Suprapubic skin (tissue), 4 donors: ENCODE measurements at places on chromosomes 12 and 14.

GRCh38 chr12:104387190-104387589 lies 69.6 kb upstream of the CHST11 start:
- DNase-seq = no peak

DNA sequence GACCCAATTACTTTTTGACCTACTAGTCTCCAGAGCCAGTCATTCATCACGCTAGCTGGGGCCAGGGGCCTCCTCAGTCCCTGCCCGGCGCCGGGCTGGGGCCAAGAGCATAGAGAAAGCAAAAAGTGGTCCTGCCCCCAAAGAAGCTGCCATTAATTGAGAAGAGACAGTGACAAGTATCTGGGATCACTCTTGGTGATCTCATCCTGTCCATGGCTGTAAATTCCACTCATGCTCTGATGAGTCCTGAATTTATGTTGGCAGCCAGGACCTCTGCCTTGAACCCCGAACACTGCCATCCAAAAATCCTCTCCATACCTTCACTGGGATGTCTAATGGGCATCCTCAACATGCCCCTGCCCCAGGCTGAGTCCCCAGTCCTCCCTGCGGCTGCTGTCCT lies 34.4 kb upstream of the DLK1 start:
- no peak for DNase-seq

- DNase-seq = no peak
These were observed 313.3 kb downstream of the DUSP6 start for GRCh38 chr12:89038831-89039512.

DNA sequence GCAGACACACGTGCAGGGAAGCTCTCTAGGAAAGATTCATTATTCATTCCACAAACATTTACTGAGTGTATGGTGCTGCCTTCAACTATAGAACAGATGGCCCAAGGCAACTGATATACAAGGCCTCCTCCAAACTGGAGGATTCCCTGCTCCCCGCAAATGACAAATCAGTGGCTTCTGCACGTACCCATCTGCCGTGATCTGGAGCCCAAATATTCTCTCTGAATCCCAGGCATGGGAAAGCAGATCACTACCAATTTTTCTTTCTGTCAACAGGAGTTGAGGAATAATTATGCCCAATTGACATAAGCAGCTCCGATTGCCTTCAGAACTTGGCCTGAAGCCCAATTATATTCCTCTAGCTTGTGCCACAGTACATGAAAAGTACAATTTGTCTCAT lies 174.2 kb upstream of the CCDC196 start:
- no peak for DNase-seq

- DNase-seq = no peak
These were observed 83.8 kb downstream of the PTPRB start for GRCh38 chr12:70553391-70553859.

DNA sequence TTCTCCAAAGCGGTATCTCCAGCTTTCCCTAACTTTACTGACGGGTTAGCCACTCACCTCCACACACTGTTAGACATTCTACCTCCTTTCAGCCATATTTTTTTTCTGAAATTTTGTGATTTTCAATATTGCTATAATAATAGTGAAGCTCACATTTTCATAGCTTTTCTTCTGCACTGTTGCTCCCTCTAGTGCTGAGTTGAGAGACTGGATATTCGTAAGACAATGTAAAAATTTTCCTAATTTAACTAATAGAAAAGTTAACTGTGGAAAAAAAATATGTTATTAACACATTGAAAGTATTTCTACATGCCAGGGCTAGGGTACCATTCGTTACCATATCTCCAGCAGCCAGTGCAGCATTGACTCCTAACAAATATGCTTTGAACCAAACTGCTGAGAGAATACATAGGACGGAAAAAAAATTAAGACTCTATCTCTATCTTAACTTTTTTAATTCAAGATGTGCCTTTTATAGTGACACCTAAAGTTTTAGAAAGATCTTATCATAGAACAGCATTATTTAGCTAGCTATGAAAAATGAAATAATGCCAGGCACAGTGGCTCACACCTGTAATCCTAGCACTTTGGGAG lies 48.7 kb upstream of the ABCC9 start:
- DNase-seq = no peak

- no peak for DNase-seq
These were observed 35.6 kb downstream of the KRT76 start for GRCh38 chr12:52741375-52742195.

- DNase-seq = no peak
These were observed 334.3 kb upstream of the OR4E1 start for GRCh38 chr14:22007784-22008412.

GRCh38 chr12:47891356-47891755 lies 13.4 kb downstream of the VDR start:
- DNase-seq = no peak

GRCh38 chr14:98593361-98593761 lies 678.6 kb downstream of the BCL11B start:
- DNase-seq = no peak
